ENCODE measurements at places on chromosomes 6 and 20.

DNA sequence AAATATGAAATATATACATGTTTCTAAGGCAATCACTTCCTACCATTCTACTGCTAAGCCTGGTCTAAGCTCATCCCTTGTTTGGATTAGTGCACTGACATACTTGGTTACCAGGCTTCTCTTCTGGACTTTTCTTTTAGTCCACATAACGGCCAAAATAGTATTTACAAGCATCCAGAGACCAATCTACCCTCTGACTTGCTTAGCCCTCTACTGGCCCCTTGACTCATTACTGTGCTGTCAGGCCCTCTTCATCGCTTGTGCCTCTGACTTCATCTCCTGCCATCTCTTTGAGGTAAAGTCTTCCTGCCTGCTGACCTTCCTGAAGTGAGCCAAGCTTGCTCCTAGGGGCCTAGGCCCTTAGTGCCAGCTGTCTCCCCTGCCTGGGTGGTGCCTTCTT lies 35.1 kb downstream of the TULP4 start:
- DNase-seq: no peak
- H3K27ac ChIP-seq: no peak overlapping the region
- no peak overlapping the region for H3K4me3 ChIP-seq
- H3K27me3 ChIP-seq: no peaks in the 10 kb centered on the region
- H3K4me1 ChIP-seq: peaks cover 4% of the 10 kb centered on the region

- DNase-seq: no peak
- no peak overlapping the region for H3K27ac ChIP-seq
- H3K4me1 ChIP-seq: peaks cover 6% of the 10 kb centered on the region
- H3K27me3 ChIP-seq: no peaks in the 10 kb centered on the region
Observed at GRCh38 chr6:157258878-157259277, 64.4 kb downstream of the TMEM242 start.

DNA sequence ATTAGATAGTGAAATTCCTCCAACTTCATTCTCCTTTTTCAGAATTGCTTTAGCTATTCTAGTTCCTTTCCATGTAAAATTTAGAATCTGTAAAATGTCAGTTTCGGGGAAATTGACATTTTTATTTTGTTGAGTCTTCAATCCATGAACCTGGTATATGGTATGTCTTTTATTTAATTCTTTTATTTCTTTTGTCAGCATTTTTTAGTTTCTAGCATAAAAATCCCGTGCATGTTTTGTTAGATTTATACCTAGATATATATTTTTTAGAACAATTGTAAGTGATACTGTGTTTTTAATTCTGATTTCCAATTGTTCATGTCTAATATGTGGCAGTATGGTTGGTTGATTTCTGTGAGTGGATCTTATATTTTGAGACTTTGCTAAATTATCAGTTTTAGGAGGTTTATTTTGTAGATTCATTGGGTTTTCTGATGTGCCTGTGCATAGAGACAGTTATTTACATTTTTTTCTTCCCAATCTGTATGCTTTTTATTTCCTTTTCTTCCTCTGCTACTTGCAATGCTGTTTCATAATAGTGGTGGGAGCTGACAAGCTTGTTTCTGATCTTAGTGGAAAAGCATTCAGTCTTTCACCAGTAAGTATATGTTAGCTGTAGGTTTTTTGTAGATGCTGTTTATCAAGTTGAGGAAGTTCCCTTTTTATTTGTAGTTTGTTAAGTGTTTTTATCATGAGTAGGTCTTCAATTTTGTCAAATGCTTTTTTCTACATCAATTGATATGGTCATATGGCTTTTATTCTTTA lies 13.7 kb downstream of the TAB2 start:
- H3K36me3 ChIP-seq: no peaks in the 10 kb centered on the region
- no peak for DNase-seq
- no peaks in the 10 kb centered on the region for H3K27me3 ChIP-seq
- H3K27ac ChIP-seq: no peak overlapping the region
- H3K4me3 ChIP-seq: no peak overlapping the region

DNA sequence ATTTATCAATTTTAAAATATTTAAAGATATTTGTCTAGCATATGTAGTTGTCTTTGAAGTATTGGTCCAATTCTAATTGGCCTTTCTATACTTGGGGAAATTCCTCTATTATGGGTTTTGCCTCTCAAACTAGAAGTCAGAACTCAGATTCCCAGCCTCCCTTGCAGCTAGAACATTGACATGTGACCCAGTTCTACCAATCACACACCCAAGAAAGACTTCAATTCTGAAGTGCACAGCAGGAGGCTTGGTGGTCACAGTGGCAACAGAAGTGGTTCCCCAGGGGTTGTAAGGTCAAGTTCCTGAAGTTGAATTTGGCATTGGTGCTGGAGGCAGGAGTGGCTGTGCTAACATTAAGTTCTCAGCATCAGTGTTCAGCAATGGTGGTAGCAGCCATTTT lies 14.8 kb upstream of the FKBP5 start:
- no peak overlapping the region for H3K27ac ChIP-seq
- no peaks in the 10 kb centered on the region for H3K27me3 ChIP-seq
- DNase-seq: no peak
- no peaks in the 10 kb centered on the region for H3K4me1 ChIP-seq
- no peak overlapping the region for H3K4me3 ChIP-seq

DNA sequence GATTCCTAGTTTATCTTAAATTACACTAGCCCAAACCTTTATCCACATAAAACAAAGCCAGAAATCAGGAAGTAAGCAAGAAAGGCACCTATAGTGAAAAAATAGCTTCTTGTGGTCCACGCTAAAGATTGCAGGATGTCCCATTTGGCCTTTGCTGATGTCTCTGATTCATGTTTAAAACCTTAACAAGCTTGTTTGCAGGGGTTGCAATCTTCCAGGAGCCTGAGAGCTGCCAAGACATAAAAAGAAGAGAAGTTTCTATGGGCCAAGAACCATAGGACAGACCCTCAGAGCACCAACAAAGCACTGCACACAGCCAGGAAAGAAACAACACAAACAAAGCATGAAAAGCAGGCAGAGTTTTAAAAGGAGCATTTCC lies 49.4 kb downstream of the ADAT2 start:
- no peak overlapping the region for H3K4me3 ChIP-seq
- peaks cover 8% of the 10 kb centered on the region for H3K4me1 ChIP-seq
- H3K27me3 ChIP-seq: no peaks in the 10 kb centered on the region
